Lung (tissue), 17 donors: ENCODE measurements at places on chromosomes 3 and 15.

GRCh38 chr3:131231710-131232389, 149.7 kb upstream of the NUDT16 start:
- DNase-seq: peak; percentile 24

- peak; percentile 61 for DNase-seq
Observed at GRCh38 chr3:188712248-188712924, 459.4 kb upstream of the TPRG1 start.

- DNase-seq: peak; percentile 57
Observed at GRCh38 chr15:64858021-64858575, 16.4 kb downstream of the PLEKHO2 start.

DNA sequence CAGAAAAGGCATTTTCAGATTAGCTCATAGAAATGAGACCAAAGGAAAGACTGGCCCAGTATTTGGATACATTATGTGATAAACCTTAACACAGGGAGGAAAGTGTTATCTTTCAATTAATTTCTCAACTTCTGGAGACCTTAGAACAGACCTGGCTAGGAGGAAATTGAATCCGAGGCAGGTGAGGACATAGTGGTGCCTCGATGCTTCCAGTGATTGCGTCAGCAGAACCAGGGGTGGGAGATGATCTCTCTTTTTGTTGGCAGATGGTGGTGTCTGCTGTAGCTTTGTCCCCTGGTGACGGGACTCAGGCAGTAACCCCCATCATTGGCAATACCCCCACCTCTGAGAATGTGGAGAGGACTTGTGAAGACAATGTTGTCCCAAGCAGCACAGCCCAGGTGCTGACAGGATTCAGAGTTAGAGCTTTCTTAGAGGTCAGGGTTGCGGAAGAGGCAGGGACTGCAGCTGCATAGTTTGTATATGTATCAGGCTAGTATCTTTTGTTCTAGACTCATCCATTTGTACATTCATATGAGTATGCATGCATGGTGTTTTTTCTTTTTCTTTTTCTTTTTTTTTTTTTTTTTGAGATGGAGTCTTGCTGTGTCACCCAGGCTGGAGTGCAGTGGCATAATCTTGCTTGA, 27.9 kb upstream of the MUC20 start:
- DNase-seq: no peak

DNA sequence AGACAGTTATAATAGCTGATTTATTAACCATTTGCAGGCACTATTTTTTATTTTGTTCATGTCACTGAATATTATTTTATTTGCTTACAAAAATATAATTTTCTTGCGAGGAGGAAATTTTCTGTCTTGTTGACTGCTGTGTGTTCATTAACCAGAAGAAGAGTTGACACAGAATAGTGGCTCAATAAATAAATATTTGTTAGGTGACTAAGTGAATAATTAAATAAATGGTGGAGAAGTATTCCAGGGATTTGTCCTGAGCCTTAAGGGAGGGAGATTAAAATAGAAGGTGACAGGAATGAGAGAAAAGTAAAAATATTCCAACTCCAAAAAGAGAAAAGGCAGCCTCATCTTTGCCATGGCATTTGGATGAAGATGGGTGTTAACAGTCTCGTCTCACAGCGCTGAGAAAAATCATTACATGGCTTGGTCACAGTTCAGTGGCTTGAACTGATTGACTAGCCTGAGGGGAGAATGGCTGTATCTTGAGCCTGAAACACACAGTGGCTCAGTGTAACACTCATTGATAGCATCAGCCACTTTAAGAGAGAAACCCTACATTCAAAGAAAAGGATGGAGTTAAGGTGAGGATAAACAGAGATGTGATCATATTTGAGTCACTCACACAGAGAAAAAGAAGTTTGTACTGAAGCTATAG, 449.9 kb upstream of the NAALADL2 start:
- DNase-seq: no peak

GRCh38 chr15:78350058-78350457, 9.9 kb downstream of the CRABP1 start:
- no peak for DNase-seq

- DNase-seq: no peak
Observed at GRCh38 chr3:158420654-158421396, 150.2 kb upstream of the MLF1 start.

- DNase-seq: no peak
Observed at GRCh38 chr15:31339558-31339895, 12.9 kb downstream of the KLF13 start.
